ENCODE measurements at places on chromosomes 2 and 18.

DNA sequence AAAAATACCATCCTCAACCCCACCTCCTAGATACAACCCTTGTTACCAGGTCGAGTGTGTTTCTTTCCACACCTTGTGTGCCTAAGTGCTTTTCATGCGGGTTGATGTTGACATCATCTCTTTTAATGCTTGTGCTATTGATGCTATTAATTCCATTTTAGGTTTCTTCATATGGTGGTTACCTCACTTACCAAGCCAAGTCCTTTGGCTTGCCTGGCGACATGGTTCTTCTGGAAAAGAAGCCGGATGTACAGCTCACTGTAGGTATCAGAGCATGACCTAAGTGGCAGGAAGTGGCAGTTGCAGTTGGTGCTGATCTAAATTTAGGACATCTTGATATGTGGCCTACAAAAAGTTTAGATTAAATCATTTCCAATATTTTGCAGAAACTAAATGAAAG lies 149.9 kb upstream of the TTC39C start:
- DNase-seq = no peak

- no peak for DNase-seq
These were observed 131.1 kb upstream of the DNAJC10 start for GRCh38 chr2:182585001-182585400.

- DNase-seq = no peak
These were observed 66.2 kb upstream of the TAF1B start for GRCh38 chr2:9777081-9777480.

- no peak for DNase-seq
These were observed 14.7 kb downstream of the HDAC4 start for GRCh38 chr2:239386001-239386670.

DNA sequence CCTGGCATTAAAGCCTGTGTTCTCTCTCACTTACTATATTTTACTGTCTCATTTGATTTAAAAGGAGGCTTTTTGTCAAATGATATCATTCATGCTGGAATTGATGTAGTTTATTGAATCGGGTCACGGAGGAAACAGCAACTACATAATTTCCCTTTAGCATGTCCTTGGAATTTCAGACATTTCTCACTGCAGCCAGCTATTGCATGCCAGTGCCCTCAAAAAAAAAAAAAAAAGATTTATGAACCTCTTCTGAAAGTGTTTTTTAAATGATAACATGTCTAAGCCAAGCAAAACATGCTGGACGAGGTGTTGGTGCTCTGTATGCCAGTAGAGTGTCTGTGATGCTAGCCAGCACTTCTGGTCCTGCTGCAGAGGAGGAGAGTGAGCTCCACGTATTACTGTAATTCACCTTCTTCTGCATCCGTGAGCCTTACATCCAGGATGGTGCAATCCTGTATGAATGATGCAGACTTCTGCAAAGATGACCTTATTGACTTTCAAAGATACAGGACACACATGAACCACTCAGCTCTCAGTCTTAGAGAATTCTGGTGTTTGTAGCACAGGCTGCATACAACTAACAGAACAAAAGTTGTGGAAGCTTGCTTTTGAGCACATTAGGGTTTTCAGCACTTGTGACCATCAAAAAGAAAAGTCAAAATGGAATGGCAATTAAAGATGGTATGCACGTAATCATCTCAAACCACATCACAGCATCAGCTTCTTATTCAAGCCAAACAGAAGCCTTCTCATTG lies 31.1 kb downstream of the UGP2 start:
- DNase-seq = no peak

GRCh38 chr2:227824711-227825110 lies 11.1 kb downstream of the CCL20 start:
- DNase-seq = no peak

Measured in upper lobe of right lung (tissue), 1 donor.